CD4-positive, alpha-beta memory T cell (primary cell): ENCODE measurements at places on chromosomes 2 and 18. TPM values are rescaled to one million over a fixed set of nuclear protein-coding genes. Genes with fewer than 3 reads are reported as not detected.

Gene EVX2
- not detected for total RNA-seq

Gene HRH4
- total RNA-seq: 1.6 TPM

Gene ZBTB7C
- not detected for total RNA-seq

Gene C18orf32
- total RNA-seq: 55.3 TPM

Gene CYTIP
- 231 TPM for total RNA-seq

Gene RTKN
- not detected for total RNA-seq

DNA sequence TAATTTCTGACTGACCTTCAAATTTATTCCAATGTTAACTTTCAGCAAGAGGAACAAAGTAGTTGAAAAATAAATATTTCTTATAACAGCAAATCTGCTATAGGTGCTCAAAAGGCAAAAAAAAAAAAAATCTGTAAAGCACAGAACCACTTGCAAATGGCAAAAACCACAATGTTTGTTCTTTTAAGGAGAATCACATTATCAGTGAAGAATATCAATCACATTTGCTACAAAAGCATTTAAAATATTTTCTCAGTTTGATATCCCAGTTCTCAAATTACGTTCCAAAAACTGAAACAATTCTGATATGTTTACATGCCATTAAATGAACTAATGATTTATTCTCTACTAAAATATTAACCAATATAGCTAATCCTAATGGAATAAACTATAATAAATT is 163.3 kb downstream of the METTL4 start:
- no peak for DNase-seq

DNA sequence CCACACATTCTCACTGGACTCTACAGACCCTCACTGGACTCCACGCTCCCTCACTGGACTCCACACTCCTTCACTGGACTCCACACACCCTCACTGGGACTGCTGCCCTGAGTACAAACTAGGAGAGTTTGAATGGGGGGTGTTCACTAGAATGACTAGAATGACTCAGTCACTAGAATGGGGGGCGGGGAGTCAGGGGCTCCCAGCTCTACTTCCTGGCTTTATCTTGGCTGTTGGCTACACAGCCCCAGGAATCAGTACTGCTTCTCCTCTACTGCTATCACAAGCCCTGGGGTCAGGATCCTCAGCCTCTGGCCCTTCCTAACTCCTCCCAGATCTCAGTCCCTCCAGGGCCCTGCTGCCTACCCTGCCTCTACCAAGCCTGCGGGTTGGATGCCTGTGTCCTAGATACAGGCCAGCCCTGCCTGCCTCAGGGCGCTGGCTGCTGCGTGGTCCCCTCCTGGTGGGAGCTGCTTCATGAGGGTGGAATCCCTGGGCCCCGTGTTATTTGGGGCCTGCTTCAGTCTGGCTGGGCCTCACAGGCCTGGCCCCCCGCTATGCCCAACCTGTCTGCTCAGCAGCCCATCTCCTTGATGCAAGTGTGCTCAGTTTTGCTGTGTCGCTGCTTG is 7.8 kb downstream of the PTMA start:
- no peak for DNase-seq
